ENCODE measurements at places on chromosomes 7 and 10.
A peak's percentile ranks its signal among the peaks of the same experiment; 100 is the strongest.

- DNase-seq = peak; percentile 7
These were observed 23.7 kb downstream of the RTKN2 start for GRCh38 chr10:62244785-62245467.

DNA sequence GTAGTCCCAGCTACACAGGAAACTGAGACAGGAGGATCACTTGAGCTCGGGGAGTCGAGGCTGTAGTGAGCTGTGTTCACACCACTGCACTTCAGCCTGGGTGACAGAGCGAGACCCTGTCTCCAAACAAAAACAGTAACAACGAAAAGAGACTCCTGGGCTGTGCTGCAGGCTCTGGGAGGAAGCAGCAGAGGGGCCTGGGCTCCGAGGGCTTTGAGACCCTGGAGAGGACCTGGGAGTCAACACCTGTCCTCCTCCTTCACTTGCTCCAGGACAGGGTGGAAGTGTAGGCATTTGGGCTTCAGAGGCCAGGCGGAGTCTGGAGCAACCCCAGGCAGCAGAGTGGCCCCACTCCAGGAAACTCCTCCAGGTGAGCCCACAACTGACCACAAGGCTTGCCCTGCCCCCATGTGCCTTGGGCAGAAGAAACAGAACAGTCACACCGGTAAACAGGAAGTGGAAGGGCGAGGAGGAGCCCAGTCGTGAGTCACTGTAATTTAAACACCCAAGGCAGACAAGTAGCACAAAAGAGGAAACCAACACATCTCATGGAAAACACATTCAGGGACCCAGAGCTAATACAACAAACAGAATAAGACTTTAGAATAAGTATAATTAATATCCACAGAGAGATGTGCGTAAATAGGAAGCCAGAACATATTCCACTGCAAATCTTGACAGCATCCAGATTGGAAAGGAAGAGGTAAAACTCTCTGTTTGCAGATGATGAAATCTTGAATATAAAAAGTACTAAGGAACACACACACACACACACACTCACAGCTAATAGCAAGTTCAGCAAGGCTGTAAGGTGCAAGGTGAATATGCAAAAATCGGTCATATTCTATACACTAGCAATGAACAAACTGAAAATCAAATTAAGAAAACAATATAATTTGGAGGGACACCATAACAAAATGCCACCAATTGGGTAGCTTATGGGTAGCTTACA is 20.5 kb upstream of the RASGEF1A start:
- DNase-seq = peak; percentile 27

- no peak for DNase-seq
These were observed 109.5 kb upstream of the GJD4 start for GRCh38 chr10:35495521-35496119.

GRCh38 chr10:87092861-87093631 is 1.6 kb downstream of the GLUD1 start:
- DNase-seq = peak; percentile 6

- no peak for DNase-seq
These were observed 10.8 kb upstream of the ADCY1 start for GRCh38 chr7:45563401-45563800.

- DNase-seq = no peak
These were observed 55.1 kb downstream of the ABI1 start for GRCh38 chr10:26805567-26806245.

DNA sequence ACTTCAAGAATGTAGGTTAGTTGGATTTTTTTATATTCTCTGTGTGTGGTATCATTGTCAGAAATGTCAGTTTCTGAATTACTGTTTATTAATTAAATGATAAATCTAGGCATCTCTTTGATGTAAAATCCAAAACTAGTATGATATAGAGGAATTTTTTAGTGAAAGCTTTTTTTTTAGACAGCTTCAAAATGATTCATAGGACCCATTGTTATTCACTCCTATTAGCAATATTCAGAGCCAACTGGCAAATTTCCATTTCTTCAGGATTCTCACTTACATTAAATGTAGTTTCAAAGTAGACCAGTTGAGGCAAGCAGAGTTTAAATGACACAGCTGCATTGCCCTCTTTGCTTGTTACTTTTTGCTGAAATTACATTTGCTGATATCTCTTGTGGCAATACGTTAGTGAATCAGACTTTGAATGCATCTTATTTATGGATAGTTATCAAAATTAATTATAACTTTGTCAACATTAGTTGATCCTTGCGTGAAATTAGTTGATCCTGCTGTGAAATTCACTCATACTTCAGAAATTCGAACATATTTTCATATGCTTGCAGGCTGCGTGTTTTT is 20.3 kb downstream of the ZNF277 start:
- DNase-seq = no peak

DNA sequence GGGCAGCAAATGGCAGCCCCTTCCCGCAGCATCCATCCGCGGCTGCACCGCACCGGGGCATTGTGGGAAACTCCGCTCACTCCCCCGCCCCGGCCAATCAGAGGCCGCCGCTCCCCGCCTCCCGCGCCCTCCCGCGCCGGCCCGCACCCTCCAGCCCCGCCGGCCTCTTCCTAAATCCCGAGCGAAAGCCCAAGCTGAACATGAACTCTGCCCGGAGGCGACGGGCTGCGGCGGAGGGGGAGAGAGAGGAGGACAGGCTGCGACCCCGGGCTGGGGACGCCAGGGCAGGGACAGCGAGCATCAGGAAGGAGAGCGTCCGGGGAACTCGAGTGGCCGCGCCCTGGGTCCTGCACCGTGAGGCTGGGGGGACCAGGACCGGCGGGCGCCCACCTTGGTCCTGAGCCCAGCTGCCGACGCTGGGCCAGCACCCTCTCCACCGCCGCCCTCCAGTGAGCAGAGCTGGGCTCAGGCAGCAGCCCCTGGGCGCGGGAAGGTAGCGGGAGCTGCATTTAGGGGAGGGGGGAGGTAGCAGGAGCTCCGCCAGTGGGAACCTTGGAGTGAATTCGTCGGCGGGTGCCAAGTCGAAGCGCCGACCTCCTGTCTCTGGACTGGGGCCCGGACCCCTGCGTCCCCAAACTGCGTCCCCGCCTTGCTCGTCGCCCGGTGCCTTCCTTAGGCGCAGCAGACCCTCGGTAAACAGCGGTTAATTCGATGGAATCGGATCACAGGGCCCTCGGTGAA is at the start of gene DGKI:
Gene DGKI, minus strand, starts transcription at position 148 of the 741 bp plus-strand sequence.
- no peak for DNase-seq

GRCh38 chr7:42186151-42186550 is 50.9 kb downstream of the GLI3 start:
- DNase-seq = no peak

- no peak for DNase-seq
These were observed 18.8 kb downstream of the CHST15 start for GRCh38 chr10:124074501-124075109.

DNA sequence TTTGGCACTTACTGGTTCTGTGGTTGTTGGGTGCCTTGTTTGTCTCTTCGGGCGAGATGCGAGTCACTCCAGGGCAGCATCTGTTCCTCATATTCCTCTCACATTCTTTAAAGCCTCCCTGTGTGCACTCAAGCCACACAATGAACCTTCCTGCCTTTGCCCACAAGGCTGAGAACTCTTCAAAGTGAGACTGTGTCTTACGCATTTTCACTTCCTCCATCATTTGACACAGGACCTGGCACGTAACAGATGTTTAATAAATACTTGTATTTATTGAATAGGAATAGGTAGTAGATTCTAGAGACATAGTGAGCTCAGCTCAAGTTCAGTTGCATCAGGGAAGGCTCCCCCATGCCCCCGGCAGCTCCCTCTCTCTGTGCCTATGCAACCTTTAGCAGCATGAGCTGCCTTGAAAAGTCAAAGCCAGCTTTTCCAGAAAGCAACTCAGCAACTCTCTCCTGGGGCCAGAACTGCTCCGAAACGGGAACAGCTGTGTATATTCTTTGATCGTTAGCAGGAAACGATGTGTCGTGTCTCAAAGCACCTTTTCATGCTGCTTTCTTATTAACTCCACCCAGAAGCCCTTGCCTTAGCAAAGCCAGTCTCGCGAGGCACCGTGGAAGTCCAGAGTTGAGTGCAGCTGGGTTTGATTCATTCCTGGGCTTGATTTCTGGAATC is 97.5 kb downstream of the PFKFB3 start:
- peak; percentile 17 for DNase-seq

GRCh38 chr10:91420868-91421267 is 10.7 kb downstream of the HECTD2 start:
- no peak for DNase-seq

- no peak for DNase-seq
These were observed 261.0 kb upstream of the MKLN1 start for GRCh38 chr7:131066635-131067034.

DNA sequence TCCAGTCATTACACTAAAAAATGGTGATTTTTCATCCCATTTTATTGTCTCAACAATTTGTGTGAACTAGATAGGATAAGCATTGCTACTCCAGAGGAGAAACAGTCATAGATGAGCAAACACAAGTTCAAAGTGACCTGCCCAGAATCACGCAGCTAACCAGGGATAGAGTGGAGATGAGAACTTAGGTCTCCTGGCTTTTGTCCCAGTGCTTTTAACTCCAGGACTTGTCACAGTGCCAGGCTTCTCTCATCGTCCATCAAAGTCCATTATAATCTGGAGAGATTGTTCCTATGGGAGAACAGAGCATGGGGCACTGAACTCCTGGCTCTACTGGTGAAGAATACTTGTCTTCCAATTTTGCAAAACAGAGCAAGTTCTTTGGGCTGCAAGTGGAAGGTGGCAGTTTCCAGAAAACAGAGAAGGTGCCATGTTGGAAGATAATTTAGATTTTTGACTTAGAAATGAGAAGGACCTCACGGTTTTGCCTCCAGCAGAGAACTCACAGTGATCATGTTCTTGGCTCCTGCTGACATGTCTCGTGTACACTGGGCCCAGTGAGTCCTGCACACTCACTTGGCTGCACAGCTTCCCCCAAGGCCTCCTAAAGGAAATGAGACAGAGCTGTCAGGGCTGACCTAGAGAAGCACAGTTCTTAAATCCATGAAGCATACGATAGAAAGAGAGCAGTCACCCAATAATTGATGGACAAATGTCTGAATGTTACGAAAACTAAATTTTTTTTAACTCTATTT is 322.9 kb upstream of the NRP1 start:
- no peak for DNase-seq

Data from T-helper 9 cell (primary cell).